ENCODE measurements at places on chromosomes 13 and 19. TPM values are rescaled to one million over a fixed set of nuclear protein-coding genes. Genes with fewer than 3 reads are reported as not detected.

KIRREL2 gene
- total RNA-seq: not detected

UTP14C gene
- total RNA-seq: 13.9 TPM

GRCh38 chr13:85970727-85971126 lies 171.5 kb upstream of the SLITRK6 start:
- no peak for DNase-seq

SIGLEC5 gene
- 0.94 TPM for total RNA-seq

- no peak for DNase-seq
Observed at GRCh38 chr13:65330691-65331090, 1899.4 kb downstream of the PCDH9 start.

- DNase-seq: no peak
Observed at GRCh38 chr19:892243-892893, 619 bp downstream of the MED16 start.

GRCh38 chr19:5179256-5179655 lies 161.4 kb downstream of the PTPRS start:
- no peak for DNase-seq

DNA sequence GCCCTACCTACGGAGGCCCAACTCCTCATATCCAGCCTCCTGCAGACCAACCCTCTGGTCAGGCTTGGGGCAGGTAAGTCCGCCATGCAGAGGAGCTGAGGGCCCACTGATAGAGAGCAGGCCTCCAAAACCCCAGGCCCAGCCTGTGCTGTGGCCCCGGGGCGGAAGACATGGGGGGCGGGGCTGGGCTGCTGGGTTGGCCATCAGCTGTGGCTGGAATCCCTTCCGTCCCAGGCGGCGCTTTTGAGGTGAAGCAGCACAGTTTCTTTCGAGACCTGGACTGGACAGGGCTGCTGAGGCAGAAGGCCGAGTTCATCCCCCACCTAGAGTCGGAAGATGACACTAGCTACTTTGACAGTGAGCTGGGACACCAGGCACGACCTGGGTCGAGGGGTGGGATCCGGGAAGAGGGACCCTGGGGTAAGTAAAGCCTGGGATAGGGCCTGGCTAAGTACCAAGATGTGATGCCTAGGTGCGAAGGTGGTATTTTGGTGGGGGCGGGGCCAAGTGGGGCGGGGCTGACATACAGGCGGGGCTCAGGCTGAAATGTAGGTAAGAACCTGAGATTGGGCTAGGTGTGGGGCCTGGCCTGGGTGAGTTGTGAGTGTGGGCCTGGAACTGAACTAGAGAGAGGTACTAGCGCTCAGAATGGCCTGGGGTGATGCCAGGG lies 15.4 kb downstream of the DNASE2 start:
- no peak for DNase-seq

DNA sequence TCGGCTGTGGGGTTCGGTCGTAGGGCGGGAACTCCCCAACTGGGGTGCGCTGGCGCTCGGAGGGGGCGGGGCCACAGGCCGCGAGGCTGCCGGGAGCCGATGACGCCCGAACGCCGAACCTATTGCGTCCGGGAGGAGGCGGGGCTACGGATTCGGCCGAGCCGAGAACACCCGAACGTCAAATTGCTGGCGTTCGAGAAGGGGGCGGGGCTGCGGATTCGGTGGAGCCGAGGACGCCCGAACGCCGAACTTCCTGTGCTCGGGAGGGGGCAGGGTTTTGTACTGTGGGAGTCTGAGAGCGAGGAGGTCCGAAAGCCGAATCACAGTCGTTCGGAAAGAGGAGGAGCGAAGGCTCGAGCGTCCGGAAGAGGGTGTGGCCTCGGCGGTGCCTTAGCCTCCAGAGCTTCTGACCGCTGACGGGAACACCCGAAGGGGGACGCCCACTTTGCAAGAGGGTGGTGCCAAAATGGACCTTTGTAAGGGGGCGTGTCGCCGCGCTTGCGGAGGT lies 551 bp upstream of the TSEN34 start:
- DNase-seq: peak; percentile 100

- no peak for DNase-seq
Observed at GRCh38 chr19:52742516-52742915, 7.7 kb upstream of the ZNF611 start.
